ENCODE measurements at places on chromosomes 11 and 22.

GRCh38 chr11:117058761-117059261, 39.4 kb downstream of the SIK3 start:
- DNase-seq, result no peak

DNA sequence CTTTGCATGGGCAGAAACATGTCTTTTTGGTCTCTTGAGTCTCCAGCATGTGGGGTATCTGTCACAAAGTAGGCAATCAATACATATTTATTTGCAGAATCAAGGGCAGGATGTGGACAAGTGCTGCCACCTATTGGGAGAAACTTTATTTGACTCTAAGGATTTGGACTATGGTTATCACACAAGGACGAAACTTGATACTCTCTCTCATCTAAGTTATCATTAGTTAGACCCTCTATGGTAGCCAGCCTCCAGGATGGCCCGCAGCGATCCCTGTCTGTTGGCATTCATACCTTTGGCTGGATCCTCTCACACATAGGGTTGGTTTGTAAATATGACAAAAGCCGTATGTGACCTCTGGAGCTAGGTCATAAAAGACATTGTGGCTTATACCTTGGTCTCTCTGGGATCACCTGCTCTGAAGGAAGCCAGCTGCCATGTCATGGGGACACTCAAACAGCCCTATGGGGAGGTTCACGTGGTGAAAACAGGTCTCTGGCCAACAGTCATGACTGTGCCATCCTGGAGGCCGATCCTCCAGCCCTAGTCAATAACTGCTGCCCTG, 1.1 kb upstream of the FBXO7 start:
- DNase-seq, result peak; percentile 40

DNA sequence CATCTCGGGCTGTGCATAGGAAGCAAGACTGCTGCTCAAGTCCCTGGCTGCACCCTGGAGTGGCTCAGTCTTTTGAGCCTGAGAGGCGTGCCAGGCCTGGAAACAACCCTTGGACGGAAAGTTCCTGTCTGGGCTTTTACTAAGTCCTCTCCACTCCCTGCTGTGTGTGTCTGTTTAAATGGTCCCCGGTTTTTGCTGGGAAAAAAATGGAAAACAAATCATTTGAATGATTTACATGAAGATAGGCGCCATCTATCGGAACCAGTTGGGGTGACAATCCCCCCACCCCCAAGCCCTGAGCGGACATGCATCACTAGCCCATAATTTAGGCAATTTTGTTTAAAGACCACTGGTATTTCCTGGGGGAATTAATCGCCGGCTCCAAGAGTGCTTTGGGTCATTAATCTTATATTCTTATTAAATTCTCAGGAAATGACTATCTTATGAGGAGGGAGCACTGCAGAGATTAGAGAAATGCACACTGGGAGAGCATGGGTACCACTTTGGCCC, 2.7 kb upstream of the GAB2 start:
- peak; percentile 86 for DNase-seq

- no peak for DNase-seq
These were observed 7.2 kb upstream of the HBD start for GRCh38 chr11:5241458-5241857.

- peak; percentile 84 for DNase-seq
These were observed 15.4 kb downstream of the ARHGEF17 start for GRCh38 chr11:73323464-73323863.

- no peak for DNase-seq
These were observed 39.1 kb downstream of the PITPNB start for GRCh38 chr22:27879923-27880322.
